ENCODE measurements at places on chromosomes 7 and 10.

DNA sequence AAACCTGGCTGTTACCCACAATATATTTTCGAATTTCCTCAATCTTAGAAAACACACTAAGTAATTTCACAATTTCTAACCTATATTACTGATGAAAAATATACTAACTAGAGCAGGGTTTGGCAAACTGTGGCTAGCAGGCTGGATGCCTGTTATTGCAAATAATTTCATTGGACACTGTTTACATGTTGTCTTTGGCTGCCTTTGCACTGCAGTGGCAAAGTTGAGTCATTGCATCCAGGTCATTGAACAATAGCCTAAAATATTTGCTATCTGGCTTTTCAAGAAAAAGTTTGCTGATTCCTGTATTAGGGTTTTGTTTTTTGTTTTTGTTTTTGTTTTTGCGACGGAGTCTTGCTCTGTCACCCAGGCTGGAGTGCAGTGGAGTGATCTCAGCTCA is 47.2 kb downstream of the KIF11 start:
- no peak for DNase-seq

- no peak for DNase-seq
Observed at GRCh38 chr7:134287916-134288659, 28.6 kb downstream of the SLC35B4 start.

DNA sequence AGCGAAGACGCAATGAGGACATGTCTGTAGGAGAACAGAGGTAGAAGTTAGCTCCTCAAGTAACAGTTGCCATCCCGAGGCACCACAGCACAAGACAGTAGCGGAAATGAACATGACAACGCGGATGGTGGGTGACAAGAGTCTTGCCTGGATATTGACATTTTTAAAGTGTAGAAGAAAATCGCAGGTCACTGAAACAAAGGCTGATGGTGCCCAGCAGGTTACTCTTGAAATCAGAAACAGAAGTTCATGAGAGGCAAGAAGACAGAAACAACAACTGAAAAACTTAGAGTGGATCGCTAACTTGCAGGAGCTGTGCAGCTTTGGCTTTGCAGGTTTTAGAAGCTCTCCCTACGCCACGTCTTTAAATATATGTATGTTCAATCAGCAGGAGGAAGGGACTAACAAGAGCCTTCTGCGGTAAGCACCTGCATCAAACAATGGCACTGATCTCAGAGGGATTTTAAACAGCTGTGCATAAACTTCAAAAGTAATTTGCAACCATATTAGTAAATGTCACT is 1.8 kb downstream of the PRKCQ start:
- DNase-seq, result no peak

DNA sequence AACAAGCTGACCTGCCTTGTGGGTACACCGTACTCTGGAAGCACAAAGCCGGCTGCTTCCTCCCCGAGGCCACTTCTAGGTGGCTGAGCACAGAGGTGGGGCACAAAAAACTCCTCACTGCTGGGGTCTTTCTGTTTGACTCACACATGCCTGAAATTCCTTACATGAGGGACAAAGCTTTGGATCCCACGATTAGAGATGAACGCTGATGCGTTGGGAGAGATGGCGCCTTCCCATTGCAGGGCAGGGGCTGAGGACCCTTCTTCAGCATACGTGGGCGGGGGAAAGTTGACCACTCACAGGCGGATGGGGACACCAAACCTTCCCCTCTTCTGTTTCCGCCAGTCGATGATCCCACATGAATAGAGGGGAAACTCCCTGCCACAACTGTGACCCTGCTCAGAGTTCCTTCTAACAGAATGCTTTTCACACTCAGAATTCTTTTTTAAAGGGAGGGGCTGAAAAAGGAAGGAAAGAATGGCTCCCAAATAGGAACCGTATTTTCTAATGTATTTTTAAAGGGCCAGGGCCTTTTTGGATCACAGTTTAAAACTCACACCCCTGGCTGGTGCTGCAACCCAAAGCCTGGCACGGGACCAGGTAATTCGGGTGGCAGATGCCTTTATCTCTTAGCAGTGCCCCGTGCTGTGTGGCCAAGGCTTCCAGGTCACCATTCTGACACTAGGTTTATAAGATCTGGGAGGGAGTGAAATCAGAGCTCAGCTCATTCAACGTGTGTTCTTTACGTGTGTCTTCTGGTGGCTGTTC is 134.0 kb downstream of the PRKAG2 start:
- DNase-seq, result no peak

GRCh38 chr7:53350241-53350640 is 314.8 kb downstream of the POM121L12 start:
- no peak for DNase-seq

DNA sequence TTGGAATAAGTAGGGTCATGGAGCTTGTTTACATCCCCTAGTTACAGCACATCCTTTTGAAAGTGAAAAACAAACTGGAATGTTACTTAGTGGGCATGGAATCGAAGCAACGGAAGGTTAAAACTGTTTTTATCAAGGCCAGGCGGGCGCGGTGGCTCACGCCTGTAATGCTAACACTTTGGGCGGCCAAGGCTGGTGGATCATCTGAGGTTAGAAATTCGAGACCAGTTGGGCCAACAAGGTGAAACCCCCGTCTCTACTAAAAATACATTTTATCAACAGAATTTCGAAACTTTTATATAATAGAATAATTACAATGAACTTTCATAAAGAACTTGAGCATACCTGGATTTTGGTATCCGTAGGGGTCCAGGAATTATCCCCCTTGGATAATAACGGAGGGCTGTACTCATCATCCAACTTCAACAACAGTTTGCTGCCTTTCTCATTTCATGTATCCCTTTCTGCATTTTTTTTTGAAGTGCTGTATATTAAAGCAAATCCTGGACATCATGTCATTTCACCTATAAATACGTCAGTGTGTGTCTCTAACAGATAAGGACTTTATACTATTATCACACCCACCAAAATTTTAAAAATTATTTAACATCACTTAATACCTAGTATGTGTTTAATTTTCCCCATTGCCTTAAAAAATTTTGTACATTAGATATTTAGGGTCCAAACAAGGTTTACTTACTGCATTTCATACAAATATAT is 1.3 kb upstream of the TMED4 start:
- DNase-seq, result no peak

GRCh38 chr10:62648921-62649320 is 155.6 kb upstream of the ADO start:
- DNase-seq, result no peak

GRCh38 chr10:75776738-75777504 is 345.5 kb downstream of the LRMDA start:
- DNase-seq, result peak; percentile 37

DNA sequence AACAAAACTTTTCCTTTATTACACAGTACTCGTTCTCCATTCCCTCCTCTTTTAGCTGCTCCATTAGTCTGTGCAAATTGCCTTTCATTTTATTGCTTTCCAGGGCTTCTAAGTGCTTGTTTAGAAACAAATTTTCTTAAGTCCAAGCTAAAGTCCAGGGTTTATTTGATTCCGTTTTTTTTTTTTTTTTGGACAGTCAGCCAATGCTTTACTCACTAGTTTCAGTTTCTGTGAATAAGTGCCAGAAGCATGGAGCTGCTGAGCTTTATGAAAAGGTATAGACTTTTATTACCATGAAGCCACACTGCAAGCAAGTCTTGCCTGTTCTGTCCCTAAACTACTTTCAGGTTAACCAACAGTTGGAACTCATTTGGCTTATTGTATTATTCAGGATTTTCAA is 455.0 kb downstream of the GFRA1 start:
- DNase-seq, result no peak

GRCh38 chr7:95172420-95172819 is 151.9 kb downstream of the PON1 start:
- no peak for DNase-seq

DNA sequence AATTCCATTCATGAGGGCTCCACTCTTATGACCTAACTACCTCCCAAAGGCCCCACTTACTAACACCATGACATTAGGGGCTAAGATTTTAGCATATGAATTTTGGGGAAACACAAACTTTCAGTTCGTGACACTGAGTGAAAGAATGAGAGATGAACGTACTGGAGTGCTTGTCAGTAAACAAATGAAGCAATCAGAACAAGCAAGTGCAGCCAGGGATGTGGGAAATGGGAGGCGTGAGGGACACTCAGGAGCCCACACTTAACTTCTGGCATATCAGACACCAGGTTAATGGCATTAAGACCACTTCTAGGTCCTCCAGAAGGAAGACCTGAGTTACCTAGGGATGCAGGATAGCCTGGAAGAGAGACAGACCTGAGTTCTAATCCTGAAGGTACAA is 2.3 kb upstream of the MDFIC start:
- no peak for DNase-seq

GRCh38 chr7:1085910-1086421 is 1.9 kb upstream of the GPER1 start:
- no peak for DNase-seq

- peak; percentile 8 for DNase-seq
Observed at GRCh38 chr7:88835147-88835728, 39.7 kb upstream of the TEX47 start.

GRCh38 chr7:77760809-77761453 is 37.3 kb downstream of the TMEM60 start:
- no peak for DNase-seq

GRCh38 chr7:131302446-131302845 is 25.2 kb upstream of the MKLN1 start:
- no peak for DNase-seq

DNA sequence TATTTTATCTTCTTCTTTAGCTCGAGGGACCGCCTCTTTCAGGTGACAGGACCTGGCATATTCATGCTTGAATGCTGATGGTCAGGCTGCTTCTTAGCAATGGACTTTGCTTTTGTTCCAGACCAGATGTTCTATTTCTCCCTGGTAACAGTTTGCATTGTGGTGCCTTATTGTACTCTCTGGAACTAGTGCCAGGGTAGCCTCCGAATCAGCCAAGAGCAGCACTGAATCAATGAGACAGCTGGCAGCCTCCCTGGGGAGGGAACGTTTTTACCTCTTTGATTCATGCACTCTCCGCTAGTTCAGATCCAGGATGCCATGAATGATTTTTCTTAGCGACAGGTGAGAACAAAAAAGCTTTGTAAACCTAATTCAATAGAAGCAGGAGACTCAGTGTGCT is 54.1 kb upstream of the NXPH1 start:
- peak; percentile 99 for DNase-seq

- DNase-seq, result no peak
Observed at GRCh38 chr10:98316661-98317060, 48.7 kb upstream of the LOXL4 start.

DNA sequence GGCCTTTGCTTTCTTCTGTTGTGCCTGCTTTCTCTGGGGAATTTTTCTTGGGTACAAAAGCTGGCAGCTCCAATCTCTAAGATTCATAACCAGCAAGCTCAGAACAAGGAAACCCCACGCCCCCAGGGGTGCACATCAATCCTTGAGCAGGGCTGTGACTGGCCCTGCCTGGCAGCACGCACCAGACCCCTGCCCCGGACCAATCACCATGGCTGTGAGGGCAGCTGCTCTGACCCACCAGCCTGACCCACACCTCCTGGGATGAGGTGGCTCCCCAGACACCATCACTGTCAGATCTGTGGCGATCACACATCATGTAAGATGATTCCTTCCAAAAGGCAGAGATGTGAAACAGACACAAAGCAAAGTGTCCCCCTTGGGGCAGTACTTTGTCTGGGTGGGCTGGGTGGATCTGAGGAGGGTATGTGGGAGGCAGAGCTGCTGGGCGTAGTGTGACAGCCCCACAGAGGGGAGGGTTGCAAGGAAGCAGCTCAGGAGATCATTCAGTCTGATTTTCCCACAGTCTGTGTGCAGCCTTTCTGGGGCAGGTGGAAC is 175.5 kb upstream of the SHH start:
- DNase-seq, result no peak

- DNase-seq, result no peak
Observed at GRCh38 chr10:58107506-58107905, 160.2 kb downstream of the IPMK start.

- DNase-seq, result peak; percentile 65
Observed at GRCh38 chr10:128263891-128264688, 137.9 kb upstream of the MKI67 start.

GRCh38 chr10:28566458-28567015 is 33.6 kb downstream of the WAC start:
- DNase-seq, result no peak

DNA sequence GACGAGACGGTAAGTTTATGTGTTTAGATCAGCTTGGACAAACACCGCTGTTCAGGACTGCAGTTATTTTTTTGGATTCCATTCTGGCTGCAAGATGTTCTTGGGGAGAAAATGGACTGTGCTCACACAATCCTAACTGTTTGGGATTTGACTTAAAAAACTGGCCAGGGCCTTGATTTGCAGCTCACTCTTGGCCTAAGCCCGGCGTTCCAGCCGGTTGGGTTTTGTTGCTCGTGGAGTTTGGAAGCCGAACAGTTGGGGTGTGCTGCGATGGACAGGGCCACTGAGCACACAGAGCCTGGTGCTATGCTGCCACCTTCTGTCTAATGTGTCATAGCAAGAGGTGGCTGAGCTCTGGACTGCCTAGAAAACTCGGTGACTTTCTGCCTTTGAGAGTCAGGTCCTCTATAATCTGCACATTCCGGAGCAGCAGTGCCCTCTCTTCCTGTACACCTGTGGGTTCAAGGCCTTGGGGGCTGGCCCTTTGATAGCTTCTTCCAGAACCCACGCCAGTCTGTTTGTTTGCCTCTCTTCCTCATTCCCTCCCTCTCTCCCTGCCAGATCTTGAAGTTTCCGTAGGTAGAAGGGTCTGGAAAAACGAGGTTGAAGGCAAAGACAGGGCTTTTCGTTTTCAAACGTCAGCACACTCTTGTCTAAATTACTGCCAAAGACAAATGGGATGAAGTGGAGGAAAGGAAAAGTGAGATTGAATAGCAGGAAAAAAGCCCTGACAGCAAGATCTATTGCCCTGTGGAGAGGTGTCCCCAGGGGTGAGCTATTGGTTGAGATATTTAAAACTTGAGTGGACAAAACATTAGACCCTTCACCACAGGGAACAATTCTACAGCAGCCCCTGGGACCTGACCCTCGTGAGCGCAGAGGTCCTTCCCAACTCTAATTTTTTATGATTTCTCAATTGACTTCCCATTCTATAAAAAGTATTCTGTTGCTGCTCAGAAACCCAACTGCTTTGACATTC is 167.5 kb upstream of the HABP2 start:
- DNase-seq, result peak; percentile 52

- no peak for DNase-seq
Observed at GRCh38 chr7:158743219-158743618, 38.6 kb upstream of the NCAPG2 start.

- peak; percentile 5 for DNase-seq
Observed at GRCh38 chr10:92699518-92700381, 10.0 kb downstream of the HHEX start.

DNA sequence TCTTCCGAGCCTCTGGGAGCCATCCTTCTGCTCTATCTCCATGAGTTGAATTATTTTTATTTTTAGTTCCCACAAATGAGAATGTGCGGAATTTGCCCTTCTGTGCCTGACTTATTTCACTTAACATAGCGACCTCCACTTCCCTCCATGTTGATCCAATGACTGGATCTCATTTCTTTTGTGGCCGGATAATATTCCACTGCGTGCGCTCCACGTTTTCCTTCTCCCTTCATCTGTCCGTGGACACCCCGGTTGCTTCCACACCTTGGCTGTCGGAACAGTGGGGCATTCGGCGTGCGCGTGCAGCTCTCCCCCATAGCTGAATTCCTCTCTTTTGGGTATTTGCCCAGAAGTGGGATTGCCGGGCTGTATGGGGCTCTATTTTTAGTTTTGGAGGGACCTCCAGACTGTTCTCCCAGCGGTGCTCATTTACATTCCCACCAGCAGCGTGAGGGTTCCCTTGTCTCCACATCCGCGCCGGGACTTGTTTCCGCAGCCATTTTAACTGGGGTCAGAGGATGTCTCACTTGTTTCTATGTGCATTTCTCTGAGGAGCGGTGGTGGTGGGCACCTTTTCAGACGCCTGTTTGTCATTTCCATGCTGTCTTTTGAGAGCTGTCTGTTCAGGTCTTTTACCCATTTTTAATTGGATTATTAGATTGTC is 51.0 kb upstream of the SUN1 start:
- DNase-seq, result no peak

- DNase-seq, result no peak
Observed at GRCh38 chr7:2570021-2570420, 11.2 kb downstream of the IQCE start.

Data from NCI-H345 (cell line).